Effector CD8-positive, alpha-beta T cell (primary cell): ENCODE measurements at places on chromosomes 5 and 9.

DNA sequence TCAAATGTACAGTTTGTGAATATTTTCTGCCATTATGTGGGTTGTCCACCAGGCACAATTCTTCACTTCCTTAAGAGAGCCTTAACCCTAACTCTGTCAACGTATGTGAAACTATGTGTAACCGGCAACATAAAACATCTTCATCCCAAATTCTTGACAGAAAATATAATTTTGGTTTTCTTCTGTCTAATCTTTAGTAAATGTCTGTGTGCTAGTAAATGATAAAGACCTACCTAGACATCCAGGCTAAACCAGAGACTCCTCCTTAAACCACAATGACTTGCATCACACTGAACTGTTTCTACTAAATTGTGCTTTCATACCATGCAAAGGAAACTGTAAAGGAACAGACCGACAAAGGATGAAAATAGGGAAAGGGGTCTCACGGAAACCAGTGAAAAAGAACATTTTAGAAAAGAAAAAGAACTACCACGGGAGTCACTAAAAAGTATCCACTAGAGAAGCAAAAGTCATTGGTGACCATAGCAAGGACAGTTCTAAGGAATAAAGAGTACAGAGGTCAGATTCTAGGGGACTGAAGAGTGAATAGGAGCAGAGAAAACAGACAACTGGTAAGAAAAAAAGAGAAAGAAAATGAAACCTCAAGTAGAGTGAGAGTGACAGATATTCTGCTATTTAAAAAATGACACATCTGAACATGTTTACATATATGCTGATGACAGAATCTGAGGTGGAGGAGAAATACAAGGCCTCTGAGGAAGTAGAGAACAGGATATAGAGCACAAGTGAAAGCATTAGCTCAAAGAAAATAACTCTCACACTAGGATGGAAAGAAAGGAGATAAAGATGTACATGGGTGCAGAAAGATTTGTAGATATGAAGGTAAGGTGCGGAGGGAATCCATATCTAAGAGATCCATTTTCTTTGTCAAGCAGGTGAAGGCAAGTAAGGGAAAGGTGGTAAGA, 49.4 kb downstream of the FNIP1 start:
- no peak for DNase-seq

DNA sequence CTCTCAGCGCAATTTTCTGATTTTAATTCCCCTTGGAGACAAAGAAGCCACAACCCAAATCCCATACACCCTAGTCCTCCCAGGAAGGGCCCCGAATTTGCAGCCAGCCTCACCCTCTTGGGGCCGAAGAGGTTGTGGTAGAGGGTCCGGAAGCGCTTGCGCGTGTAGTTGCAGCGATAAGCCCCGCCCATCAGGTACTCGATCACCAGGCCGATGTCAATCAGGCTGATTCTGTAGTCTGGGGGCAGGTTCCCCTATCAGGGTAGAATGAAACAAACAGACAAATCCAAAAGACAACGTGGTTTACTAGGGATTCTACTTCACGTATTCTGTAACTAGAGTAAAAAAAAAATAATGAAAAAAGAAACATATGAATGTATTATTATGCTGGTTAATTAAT, 210.6 kb upstream of the KLF9 start:
- DNase-seq: no peak

DNA sequence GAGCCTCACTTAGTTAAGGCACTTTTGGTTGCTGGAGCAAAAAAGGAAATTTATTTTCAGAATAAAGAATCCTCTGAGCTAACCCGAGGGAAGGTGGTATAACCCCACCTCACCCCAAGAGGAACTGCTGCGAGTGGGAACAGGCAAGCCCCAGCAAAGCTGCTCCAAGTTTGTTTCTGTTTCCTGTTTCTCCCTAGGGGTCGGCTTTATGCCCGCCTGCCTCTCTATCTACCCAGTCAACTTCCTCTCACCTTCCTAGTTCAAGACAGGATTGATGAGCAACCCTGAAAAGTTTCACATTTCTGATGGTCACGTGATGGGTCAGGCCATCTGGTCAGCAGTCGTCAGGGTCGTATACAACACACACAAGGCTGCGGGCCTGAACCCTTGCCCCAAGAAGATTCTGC, 31.1 kb downstream of the TRIO start:
- no peak for DNase-seq

DNA sequence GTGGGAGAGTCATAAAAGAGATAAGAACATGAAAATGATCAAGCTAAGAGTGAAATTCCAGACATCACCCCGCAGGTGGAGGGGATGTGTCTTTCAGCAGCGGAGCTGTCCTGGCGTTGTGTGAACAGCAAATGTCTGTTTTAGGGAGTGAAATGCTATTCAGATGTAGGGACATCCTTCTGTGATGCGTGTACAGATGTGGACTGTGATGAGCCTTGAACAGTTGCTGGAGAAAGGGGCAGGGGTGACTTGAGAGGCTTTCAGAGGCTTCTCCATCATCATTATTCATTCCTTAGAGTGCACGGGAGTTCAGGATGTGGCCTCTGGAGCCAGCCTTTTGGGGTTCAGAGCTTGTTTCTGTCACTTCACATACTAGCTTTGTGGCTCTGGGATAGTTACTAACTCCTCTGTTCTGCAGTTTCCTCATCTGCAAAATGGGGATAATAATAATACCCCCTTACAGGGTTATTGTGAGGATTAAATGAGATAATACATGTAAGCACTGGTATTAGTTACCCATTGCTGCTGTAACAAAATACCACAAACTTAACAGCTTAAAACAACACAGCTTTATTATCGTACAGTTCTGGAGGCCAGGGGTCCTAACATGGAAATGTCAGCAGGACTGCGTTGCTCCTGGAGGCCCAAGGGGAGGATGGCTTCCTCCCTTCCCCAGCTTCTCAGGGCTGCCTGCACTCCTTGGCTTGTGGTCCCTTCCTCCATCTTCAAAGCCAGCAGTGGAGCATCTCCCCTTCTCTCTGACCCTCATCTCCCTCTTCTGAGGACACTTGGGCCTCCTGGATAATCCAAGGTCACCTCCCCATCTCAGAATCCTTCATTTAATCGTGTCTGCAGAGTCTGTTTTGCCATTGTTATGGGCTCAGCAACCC, 9.4 kb downstream of the TRAF1 start:
- no peak for DNase-seq
